Uterus (tissue), 4 donors: ENCODE measurements at places on chromosomes 4 and X. TPM values are rescaled to one million over a fixed set of nuclear protein-coding genes. Genes with fewer than 3 reads are reported as not detected.
A peak's percentile ranks its signal among the peaks of the same experiment; 100 is the strongest.

- DNase-seq = no peak
These were observed 65.6 kb downstream of the DCAF8L1 start for GRCh38 chrX:27915617-27916016.

DNA sequence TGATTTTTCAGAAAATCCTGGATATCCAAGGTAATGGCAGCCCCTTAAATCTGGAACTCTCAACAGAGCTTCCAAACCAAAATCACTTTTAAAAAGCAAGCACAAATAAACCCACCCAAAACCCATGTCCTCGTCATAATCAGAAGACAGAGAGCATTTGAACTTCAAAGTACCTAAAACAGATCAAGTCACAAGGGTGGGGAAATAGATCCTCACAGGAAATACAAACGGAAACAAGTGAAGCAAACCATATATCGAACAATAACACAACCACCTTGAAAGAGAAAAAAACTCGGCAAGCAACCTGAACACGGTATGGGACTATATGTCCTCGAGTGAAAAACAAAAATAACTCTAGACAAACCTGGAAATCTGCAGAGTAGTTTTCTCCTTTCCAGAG is 15.9 kb upstream of the CCNQ start:
- DNase-seq = no peak

DNA sequence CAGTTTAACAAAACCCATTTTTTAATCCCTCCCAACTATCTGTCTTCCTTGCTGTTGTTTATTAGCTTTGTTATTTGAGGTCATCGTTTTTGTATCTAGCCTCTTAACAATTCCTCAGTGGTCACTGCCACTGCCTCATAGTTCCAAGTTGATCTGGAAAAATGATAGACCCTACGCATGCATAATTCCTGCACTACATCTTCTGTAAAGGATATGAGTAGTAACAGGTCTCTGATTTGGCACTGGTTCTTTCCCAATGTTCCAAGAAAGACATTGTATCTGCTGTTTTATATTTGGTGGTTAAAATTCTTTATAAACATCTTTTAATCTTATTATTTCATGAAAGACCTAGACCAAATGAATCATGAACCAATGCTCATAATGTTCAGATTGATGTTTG is 166.6 kb downstream of the ZNF330 start:
- DNase-seq = no peak

- no peak for DNase-seq
These were observed 75.9 kb upstream of the ENPP6 start for GRCh38 chr4:184293552-184293951.

SSX1 gene
- total RNA-seq = not detected

DNA sequence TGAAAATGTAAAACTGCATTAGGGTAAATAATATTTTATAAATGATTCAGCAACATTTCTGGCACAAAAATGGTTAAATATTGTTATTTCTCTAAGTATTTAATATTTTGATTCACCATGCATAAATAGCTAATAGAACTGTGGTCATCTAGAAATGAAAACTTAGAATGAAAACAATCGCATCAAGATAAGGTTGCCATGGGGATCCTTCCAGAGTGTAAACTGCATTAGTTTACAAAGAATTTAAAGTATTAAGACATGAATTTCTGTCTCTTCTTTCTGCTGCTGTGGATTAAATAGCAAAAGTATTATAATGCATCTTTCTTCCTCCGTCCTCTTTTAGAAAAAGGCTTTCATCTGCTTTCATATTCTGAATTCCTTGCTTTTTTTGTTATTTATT is 1064.6 kb upstream of the SLIT2 start:
- DNase-seq = no peak

- DNase-seq = no peak
These were observed 1431.1 kb upstream of the PCDH7 start for GRCh38 chr4:29289118-29289517.

ART3 gene
- not detected for total RNA-seq

DNA sequence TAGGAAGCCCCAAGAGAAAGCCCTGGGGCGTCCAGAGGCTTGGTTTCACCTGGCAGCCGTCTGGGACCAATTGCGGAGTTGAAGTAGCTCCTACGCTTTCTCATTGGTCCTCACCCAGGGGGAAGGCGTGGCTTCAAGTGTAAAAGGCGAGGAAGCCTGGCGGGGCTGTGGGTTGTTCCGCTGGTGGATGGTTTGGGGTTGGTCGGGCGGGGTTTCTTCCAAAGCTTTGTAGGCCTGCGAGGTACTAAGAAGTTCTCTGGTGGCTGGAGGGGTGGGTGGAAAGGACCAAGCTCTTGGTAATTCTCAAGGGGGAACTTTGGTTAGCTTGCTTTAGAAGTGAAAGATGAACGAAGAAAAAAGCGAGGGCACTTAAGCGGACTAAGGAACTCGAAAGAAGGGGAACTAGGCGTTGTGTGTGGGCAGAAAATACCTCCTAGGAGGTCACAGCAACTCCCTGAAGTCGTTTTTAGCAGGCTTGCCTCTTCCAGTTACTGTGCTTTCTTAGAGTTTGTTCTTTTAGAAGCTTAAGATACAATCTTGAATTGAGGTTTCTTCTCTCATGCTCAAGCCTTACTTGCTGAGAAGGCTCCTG is 36.6 kb downstream of the CCNG2 start:
- DNase-seq = peak; percentile 19

- DNase-seq = no peak
These were observed 29.8 kb downstream of the MSN start for GRCh38 chrX:65697211-65697641.

- DNase-seq = no peak
These were observed 20.1 kb downstream of the SH3TC1 start for GRCh38 chr4:8219236-8219635.

KIF4A gene
- 11.1 TPM for total RNA-seq

DNA sequence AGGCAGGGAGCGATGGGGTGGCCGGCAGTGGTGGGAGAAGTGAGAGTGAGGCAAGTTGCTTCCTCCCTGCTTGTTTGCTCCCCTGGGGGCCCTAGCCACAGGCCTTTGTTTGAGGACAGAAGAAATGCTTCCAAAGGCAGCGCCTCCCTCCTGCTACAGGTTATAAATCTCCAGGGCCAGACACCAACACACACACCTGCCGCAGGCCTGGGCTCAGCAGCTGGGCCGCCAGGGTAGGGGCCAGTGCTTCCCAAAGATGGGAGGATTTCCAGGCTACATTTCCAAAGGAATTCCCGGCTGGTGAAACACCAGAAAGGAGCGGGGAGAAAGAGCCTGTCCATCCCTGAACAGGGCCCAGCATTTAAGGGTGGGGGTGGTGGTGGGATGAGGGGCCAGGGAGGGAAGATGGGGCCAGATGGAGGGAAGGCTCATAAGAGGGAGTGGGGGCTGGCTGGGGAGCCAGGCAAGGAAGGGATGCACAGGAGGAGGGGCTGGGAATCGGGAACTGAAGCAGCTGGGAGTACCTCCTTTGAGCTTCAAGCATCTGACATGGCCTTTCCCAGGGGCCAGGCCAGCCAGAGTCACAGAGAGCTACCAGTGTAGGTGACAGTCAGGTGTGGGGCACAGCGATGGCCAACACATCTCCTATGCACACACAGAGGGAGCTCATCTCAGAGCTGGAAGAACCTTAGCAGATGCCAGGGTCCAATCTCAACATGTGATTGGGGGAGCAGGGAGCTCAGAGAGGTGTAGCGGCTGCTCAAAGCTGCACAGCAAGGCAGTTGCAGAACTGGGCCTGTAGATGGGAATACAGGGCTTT is 143.9 kb downstream of the PJA1 start:
- DNase-seq = no peak

DNA sequence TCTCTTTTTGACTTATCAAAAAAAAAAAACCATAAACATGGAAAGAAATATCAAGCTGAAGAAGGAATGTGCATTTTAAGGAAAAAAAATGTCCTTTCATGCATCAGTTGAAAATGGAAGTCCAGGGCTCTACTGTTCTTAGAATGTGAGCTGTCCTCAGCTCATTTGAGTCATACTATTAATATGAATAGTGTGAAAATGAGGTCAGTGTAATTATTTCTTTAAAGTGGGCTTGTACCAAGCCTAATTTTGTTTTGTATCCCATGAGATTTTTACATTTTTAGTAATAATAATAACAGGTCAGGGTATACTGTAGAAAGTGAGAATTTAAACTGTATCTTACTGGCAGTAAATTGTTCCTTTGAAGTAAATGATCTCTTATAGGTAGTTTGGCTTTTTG is 148.5 kb downstream of the NAA11 start:
- no peak for DNase-seq

DNA sequence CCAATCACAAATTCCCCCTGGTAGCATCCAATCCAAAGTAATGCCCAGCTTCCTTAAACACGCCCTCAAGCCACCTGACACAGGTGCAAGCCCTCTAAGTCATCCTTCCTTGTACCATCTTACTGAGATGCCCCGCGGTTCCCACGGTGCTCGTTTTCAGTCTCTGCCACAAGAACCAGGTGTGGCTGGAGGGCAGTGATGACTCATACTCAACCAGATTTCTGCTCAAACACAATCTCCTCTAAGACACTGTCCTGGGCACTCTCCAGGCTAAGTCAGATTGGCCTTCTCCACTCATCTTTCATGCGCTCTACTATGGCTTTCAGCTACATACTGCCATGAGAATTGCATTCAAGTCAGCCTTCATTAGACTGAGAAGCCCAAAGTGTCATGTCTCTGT is 3.5 kb downstream of the SH3KBP1 start:
- no peak for DNase-seq

USO1 gene
- 20.0 TPM for total RNA-seq

PRR32 gene
- not detected for total RNA-seq

DNA sequence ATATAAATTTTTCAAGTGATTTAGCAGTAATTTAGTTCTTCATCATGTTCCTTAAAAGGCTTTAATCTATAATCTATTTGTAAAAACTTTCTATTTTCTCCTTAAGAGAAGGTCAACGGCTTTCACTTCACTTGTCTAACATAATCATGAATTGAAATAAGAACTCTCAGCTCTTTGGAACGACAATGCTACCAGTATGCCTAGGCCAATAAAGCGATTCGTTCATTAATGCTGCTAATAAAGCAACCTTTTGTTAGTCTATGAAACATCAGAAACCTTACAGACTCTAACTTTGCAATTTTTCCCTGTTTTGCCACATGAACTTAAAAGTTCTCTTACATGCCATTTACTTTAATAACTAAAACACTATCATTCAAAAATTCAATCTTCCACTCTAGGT is 47.6 kb downstream of the FBXW7 start:
- no peak for DNase-seq

- DNase-seq = no peak
These were observed 6.1 kb downstream of the TMPRSS11F start for GRCh38 chr4:68123525-68123924.

GRCh38 chr4:172011196-172011595 is 198.0 kb downstream of the GALNTL6 start:
- DNase-seq = no peak

GRCh38 chr4:149141391-149141790 is 674.3 kb downstream of the IQCM start:
- no peak for DNase-seq

RHOXF2 gene
- total RNA-seq = not detected

DNA sequence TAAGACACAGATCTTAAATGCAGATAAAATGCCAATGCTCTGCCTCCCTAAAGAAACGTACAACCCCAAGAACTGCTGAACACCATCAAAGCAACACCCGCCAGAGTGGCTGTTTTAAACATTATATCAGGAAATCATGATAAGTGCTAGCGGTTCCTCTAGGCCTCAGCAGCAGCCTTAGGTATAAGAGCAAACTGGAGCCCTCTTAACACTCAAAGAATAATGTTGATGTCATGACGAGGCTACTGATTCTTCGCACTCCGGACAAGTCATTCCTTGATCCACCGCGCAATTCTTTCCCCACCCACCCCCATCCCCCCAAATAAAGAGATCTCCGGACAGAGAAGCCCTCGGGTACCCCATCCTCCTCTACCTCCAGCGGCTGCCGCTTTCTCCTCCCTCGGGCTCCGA is 507 bp downstream of the LIN54 start:
- DNase-seq = no peak

GRCh38 chr4:147727476-147728028 is 4.3 kb upstream of the ARHGAP10 start:
- DNase-seq = no peak

DNA sequence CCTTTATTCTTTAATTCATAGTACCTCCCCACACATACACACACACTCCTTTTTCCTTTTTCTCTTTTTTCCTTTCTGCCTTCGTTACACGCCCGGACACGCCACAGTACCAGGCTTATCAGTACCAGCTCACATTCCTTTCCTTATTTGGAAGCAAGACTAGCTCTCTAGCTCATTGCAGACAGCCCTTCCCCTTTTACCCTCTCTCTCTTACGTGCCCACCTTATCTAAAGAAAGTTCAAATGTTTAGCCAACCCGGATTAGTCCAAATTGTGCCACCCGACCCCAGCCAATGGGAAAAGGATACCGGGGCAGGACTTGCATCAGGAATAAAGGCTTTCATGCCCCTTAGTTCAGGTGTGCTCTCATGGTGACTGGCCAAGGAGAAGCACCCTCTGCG is 194.7 kb upstream of the VCX3A start:
- no peak for DNase-seq

- no peak for DNase-seq
These were observed 58.6 kb downstream of the PALLD start for GRCh38 chr4:168555437-168555836.

TMEM271 gene
- not detected for total RNA-seq

GRCh38 chr4:3660086-3660927 is 105.9 kb upstream of the ADRA2C start:
- DNase-seq = no peak

BRS3 gene
- 0.28 TPM for total RNA-seq

DNA sequence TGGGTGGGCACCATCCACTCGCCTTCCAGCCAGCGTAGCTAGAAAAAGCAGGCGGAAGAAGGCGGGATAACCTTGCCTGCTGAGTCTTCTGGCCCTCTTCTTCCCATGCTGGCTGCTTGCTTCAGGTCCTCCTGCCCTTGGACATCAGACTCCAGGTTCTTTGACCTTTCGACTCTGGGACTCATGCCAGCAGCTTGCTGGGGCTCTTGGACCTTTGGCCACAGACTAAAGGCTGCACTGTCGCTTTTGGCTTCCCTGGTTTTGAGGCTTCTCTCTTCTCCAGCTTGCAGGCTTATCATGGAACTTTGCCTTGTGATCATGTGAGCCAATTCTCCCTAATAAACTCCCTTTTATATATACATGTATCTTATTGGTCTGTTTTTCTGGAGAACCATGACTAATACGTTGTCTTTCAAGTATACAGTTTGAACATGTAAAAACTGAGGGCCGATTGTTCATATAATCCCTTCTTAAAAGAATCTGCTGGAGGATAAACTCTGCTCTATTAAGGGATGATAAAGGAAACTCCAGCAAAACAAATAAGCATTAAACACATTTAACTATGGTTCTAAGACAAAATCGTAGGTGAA is 116.6 kb upstream of the LCORL start:
- no peak for DNase-seq

GRCh38 chrX:57313583-57314215 is 27.2 kb downstream of the FAAH2 start:
- no peak for DNase-seq

- no peak for DNase-seq
These were observed 152.8 kb downstream of the ADGRA3 start for GRCh38 chr4:22363036-22363435.

DNA sequence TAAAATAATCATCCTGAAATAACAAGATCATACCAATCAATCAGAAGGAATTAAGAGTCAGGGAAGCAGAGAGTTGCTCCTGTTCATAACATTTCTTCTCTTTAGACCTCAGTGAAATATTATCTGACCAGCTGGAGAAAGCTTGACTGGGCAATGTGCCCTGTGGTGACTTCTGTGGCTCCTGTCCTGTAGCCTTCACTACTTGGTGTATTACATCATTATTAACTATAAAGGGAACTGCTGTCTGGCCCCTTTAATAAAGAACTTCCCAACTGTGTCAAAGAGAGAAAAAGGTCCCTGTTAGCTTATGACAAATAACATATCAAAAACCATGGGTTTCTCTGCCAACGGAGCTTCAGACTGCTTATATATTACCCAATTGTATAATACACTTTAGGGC is 18.0 kb downstream of the OPHN1 start:
- DNase-seq = no peak
